Hematopoietic multipotent progenitor cell treated with erythropoietin and hydrocortisone succinate and interleukin-3 and kit ligand, for 15 days (in vitro differentiated cells): ENCODE measurements at places on chromosomes 1 and 21.

GRCh38 chr1:173554089-173554488 is 48.8 kb downstream of the SLC9C2 start:
- no peak for DNase-seq

GRCh38 chr1:99642053-99642452 is 3.9 kb upstream of the PALMD start:
- no peak for DNase-seq

GRCh38 chr1:85585799-85586198 is 5.2 kb downstream of the CCN1 start:
- DNase-seq: no peak

GRCh38 chr1:6178751-6179563 is 1.2 kb downstream of the CHD5 start:
- DNase-seq: no peak

GRCh38 chr21:42655796-42656770 is 2.7 kb downstream of the PDE9A start:
- no peak for DNase-seq

DNA sequence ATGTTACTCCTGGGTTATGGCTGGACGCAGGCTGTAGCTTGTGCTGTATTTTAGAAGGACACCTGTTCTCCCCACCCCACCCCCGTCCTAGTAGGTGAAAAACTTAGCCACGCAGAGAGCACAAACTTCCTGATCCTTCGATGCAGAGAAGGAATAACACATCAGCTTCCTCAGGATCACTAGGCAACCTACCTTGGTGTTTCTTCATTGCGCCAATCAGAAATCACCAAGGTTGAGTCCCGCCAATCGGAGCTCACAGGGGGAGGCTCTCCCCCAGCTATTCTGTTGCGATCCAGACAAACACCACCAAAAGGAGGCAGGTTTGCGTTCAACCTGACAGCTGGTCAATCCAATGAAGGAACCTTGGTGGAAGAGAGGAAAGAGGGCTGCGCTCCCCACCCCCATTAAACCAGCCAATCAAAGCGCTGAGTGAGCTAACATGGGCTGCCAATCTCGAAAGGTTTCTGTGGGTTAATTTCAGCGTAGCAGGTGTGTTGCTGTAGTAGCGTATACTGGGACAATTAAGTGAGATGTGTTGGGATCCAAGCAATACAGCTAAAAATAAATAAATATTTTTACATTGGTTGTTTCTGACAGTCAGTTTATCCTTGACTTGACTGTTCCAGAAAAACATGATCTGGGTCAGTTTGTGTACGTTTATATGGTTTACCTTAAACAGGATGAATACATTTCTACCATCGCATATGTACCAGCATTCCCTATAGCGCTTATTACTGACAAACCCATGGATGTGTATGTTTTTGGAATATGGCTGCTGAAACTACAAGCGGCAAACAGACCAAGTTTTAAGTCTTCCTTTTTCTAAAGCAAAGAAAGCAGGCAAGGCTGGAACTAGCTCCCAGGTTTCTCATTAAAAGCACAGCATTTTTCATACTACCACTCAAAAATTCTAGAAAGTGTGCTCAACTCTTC is at the start of gene GOLPH3L:
TSS of gene GOLPH3L (minus strand) at position 160 of the 933 bp plus-strand sequence. CDS start 2,316 bp downstream, outside the sequence.
- peak; percentile 96 for DNase-seq

DNA sequence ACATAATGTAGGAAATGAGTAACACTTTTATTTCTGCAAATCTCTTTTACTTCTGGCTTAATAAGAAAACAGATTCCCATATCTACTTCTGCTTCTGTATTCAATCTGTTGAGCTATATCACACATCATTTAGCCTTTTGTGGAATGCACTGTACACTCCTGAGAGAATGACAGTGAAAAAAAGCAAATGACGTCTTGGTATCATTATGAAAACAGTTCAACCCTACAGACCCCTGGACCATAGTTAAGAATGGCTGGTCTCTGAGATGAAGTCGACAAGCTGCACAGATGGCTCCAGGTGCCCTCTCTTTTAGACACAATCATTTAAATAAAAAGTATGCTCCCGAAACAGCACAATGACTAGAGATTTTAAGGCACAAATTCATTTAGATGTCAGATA is 247.0 kb downstream of the RERE start:
- no peak for DNase-seq

- DNase-seq: no peak
Measured at GRCh38 chr21:34736116-34736874, 67.5 kb downstream of the CLIC6 start.

DNA sequence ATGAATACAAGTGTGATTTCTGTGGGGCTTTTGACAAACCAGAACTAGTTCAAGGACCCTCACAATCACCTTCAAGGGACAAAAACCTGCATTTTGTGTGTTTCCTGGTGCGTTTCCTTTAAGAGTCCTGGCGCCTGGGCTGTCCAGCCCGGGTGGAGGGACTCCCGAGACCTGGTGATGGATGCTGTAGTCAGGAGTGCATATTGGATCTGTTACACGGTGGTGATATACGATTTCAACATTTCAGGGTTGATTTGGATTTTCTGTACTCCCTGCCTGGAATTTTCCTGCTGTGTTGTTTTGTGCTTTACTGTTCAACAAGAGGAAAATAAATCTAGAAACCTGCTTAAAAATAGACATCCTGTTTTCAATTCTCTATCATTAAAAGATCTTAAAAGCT is 162.0 kb downstream of the KIF26B start:
- no peak for DNase-seq

DNA sequence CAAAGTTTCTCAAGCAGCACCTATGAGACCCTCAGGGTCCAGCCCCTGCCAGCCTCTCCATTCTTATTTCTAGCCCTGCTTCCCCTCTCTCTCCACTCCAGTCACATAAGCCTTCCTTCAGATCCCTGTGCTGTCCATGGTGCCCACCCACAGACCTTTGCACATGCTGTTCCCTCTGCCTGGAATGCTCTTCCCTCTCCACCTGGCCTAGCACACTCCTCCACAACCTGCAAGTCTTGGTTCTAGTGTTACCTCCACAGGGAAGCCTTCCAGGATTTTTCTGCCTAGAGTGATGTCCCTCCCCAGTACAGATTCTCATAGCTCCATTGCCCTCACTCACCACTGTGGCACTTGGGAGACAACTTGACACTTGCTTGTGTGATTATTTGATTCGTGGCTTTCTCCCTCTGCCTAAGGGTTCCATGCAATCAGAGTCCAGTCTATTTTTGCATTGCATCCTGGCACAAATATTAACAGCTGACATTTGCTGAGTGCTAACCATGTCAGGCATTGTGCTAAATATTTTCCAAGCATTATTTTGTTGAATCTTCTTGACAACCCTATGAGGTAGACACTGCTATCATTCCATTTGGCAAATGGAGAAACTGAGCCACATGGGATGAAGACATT is 127.3 kb downstream of the SYF2 start:
- DNase-seq: no peak

GRCh38 chr1:87702455-87702854 is 373.8 kb downstream of the LMO4 start:
- no peak for DNase-seq

DNA sequence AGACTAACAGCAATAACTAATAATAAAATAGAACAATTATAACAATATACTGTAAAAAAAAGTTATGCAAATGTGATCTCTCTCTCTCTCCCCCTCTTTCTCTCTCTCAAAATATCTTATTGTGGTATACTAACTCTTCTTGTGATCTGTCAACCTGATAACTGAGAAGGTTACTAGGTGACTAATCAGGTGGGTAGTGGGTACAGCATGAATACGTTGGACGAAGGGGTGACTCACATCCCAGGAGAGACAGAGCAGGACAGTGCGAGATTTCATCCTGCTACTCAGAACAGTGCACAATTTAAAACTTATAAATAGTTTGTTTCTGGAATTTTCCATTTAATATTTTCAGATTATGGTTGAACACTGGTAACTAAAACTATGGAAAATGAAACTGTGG is 257.5 kb downstream of the LRRC40 start:
- no peak for DNase-seq

DNA sequence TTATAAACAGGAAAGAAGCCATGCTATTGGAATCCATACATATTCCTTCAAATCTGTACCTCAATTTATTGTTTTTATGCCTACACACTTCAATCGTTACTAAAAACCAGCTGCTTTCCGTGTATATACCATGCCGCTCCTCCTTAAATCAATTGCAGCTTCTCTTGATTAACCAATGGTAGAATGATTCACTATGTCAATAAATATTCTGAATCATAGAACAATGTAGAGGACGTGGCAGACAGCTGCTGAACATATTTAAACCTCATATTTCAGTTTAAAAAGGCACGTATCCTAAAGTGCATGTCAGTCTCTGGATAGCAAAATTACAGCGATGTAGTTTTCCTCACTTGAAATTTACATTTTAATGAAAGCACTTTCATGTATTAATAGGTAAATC is 100.4 kb downstream of the MRPL39 start:
- no peak for DNase-seq
